ENCODE measurements at places on chromosomes 4 and X. TPM values are rescaled to one million over a fixed set of nuclear protein-coding genes. Genes with fewer than 3 reads are reported as not detected.

Gene MUC7
- polyA plus RNA-seq: 0.24 TPM

Gene MAPK10
- polyA plus RNA-seq: 58.7 TPM

Gene MAGEB2
- polyA plus RNA-seq: not detected

Gene ITM2A
- polyA plus RNA-seq: 121 TPM

Gene MXRA5
- polyA plus RNA-seq: 11.2 TPM

Gene S100P
- polyA plus RNA-seq: 22.5 TPM

Gene SYTL5
- polyA plus RNA-seq: 0.26 TPM

Gene DCHS2
- 6.5 TPM for polyA plus RNA-seq

Gene BLTP1
- 69.1 TPM for polyA plus RNA-seq

Gene PFKFB1
- polyA plus RNA-seq: 0.33 TPM
